Type B pancreatic cell (in vitro differentiated cells): ENCODE measurements at places on chromosomes 3 and 15. TPM values are rescaled to one million over a fixed set of nuclear protein-coding genes. Genes with fewer than 3 reads are reported as not detected.

Gene A4GNT
- total RNA-seq, result 0.34 TPM in 1 of 2 replicates, not detected in the other

Gene TOPAZ1
- total RNA-seq, result not detected in 2 replicates

Gene CP
- total RNA-seq, result 4.0 and 7.4 TPM in 2 replicates

- no peak for DNase-seq
Measured at GRCh38 chr15:58331560-58331912, 100.3 kb upstream of the LIPC start.

DNA sequence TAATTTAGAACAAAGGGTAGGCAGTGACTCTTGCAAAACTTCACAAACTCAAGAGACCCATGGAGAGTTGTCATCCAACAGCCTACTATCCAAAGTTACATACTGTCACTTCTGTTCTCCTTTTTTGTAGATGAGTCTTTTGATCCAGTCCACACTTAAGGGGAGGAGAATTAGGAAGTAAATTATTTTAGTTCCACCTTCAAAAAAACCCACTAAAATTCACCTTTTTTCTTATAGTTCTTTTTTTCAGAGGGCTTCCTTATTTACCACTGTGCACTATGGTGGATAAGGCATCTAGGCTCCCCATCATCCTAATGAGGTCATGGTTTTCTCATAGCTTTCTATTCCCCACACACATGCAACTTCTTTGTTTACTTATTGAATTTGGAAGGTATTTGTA is 8.6 kb upstream of the TCAIM start:
- DNase-seq, result no peak

- no peak for DNase-seq
Measured at GRCh38 chr3:25817638-25818037, 27.7 kb downstream of the OXSM start.

Gene INKA1
- total RNA-seq, result 0.45 and 6.7 TPM in 2 replicates

DNA sequence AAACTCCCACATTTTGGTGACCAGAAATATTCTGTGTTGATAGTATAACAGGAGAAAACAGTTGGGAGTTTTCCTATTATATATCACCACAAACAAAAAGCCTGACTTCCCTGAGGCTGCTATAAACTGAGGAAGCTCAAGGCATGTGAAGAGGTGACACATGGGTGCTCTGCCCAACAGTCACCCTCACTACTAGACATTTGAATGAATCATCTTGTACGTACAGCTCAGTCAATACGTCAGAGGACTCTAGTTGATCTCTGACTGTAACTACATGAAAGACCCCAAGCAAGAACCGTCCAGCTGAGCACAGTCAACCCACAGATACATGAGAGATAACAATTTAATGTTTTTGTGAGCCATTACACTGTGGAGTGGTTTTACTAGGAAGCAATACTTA is 338.3 kb upstream of the ATP11B start:
- DNase-seq, result no peak

Gene IMPG2
- total RNA-seq, result 0.43 and 0.53 TPM in 2 replicates

DNA sequence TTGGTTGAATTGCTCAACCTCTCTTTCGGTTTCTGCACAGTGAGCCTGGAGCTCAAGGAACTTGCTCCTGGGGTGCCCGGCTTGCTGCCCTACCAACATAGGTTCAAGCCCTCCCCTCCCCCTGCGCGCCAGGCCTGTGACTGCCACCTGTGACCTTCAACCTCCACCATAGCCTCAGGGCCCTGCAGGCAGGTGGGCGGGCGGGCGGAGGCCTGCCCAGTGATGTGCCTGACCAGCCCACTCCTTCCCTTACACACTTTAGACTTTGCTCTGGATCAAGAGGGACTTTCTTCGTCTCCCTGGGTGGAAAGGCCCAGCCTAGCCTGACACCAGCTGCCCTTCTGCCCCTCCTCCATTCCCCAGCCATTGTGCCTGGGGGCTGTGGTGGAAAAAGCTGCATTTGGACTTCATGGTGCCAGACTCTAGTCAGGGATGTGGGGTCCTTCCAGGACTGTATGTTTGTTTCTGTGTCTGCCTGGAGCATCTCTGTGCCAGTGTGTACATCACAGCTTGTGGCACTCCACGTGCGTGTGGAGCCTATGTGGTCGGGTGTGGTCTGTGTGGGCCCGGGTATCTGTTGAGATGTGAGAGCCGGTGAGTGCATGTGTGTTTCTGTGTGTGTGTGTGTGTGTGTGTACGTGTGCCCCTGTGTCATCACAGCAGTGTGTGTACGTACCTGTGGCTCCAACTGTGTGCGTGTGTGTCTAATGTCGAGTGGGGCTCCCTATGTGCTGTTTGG is 9.5 kb downstream of the PRKCD start:
- no peak for DNase-seq

Gene NKIRAS1
- total RNA-seq, result 8.0 and 10.8 TPM in 2 replicates

DNA sequence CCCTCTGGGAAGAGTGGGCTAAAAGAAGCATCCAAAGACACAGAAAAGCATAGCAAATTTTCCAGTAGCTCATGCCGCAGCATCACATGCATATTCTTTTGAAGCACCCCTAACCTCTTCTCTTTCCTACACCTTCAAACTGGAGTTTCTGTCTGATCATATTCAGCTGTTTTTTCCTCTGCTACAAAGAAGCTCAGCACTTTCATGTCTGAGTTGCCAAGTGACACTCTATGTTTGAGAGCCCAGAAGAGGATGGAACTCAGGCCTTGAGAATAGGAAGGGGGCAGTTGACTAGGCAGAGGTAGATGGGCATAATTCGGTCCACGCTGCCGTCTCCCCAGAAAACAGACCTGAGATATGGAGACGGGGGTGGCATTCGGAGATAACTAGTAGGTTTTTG is 489.6 kb upstream of the NR2F2 start:
- DNase-seq, result no peak

- DNase-seq, result no peak
Measured at GRCh38 chr3:153626158-153626557, 464.1 kb downstream of the RAP2B start.

Gene TLR9
- total RNA-seq, result 0.22 TPM in 1 of 2 replicates, not detected in the other

DNA sequence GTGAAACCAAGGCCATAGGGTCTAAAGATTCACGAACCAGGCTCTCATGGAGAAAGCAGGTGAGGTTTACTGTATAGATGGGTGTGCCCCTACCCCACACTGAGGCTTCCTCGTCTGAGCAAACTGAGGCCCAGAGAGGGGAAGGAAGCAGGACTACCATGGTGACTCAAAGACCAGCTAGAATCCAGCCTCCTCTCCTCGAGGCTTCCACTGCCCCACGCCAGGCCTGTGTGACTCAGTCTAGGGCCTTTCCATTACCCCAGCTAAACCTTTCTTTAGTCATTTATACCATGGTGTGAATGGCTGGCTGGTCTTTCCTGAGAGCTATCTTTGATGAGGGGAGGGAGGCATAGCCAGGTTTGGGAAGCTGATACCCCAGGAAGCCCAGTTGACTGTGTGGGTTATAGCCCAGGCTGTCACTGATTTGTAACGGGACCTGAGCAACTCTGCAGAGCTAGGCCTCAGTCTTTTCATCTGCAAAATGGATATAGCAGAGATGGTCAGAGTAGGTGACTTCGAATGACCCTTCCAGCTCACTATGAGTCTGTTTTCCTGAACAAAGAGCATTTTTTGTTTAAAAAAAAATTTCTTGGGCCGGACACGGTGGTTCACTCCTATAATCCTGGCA is 3.0 kb upstream of the RHO start:
- DNase-seq, result no peak

GRCh38 chr15:58528188-58528870 is 96.5 kb downstream of the LIPC start:
- no peak for DNase-seq

Gene PLCH1
- 2.0 and 7.6 TPM in 2 replicates for total RNA-seq

Gene LRRC49
- 6.7 and 13.4 TPM in 2 replicates for total RNA-seq

GRCh38 chr15:32998979-32999672 is 195.4 kb downstream of the FMN1 start:
- no peak for DNase-seq

- no peak for DNase-seq
Measured at GRCh38 chr15:39770748-39771689, 11.6 kb downstream of the FSIP1 start.

DNA sequence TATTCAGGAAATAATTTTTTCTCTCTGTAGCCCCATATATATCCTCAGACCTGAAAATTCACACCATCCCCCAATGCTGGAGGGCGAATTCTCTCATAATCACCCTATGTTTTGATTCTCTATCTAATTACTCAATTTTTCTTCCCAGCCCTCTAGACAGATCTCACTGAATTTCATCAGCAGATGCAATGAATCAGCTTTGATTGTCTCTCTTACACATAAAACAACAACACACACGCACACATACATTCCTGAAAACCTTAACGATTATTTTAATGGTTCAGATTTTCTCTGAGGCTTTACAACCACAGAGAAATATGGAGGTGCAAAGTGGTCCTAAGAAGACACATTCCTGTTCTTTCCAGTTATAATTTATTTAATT is 11.1 kb downstream of the RBMS3 start:
- no peak for DNase-seq

DNA sequence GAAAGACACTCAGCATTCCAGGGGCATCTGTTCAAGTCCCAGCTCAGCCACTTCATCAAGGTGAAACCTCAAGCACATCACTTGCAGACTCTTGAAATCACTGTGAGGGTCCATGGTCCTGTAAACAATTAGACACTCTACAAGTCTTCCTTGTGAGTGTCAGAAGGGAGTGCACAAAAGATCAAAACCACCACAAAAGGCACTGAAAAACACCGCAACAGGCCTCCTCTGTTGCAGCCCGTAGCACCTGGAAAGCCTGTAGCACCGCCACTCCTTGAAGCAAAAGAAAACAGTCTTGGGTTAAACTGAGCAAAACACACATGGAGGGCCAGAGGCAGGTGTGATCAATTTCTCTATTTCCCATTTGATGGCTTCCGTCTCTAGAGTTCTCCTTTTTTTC is 63.8 kb upstream of the SNRK start:
- DNase-seq, result no peak

- no peak for DNase-seq
Measured at GRCh38 chr15:66154581-66154980, 99.0 kb downstream of the MEGF11 start.

DNA sequence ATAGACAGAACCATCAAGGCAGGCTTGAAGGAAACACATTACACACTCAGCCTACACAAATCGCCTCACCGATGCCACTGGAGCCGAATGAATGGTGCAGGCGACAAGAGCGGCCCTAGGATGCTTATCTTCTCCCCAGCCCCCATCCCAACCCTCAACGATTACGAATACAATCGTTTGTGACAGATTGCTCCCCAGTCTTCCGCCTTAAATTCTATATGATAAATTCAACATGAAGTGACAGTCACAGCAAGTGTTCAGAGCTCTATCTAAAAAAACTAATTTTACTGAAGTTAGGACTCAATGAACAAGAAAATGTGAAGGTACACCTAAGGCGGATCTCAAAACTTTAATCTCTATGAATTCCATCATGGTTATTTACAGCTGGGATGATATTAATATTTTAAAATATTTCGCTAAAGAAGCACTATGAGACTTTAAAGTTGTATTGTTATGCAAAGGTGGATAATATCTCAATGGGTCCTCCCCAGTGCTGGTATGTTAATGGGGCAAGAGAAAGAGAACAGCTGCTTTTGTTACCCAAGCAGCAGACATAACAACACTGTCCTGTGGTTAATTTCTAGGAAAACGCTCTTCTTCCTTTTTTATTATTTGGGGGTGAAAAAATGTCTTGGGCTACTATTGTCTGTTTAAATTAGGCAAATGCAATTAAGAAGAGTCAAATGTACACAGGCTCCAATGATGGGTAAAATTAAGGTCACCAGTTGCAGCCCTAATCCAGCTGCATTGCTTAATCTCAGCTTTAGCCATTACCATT is 147.6 kb upstream of the NR2F2 start:
- DNase-seq, result no peak

Gene PAQR5
- 7.8 and 22.3 TPM in 2 replicates for total RNA-seq

DNA sequence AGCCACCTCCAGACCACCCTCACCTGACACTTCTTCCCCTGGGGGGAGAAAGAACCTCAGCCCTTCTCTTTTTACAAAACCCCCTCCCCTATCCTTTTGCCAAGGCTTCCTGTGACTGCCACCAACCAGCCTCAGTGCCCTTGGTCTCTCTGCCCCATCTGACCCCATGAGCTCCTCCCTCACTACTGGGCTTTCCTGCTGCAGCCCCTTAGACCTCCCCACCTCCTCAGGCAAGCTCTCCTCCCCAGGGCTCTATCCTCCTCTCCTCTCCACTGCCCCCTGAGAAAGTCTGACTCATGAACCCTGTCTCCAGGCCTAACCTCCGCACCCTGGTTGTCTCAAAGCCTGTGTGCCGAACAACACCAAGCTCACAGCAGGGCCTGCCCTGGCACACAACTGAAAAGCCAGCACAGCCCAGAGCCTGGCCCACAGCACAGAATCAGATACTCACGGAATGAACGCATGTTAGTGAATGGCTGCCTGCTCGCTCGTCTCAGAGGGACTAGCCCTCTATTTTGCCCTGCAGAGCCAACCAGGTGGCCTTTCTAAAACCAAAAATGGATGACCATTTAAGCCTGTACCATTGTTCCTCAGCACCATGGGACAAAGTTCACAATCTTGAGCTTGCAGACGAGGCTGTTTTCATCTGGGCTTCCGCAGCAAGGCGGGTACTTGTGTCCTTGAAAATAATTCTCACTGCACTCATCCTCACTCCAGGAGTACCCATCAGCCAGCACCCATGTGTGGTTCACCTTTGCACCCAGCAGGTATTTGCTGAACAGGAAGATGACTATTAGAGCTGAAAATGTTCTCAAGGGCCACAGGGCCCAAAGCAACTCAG is 1.7 kb downstream of the CHDH start:
- no peak for DNase-seq

DNA sequence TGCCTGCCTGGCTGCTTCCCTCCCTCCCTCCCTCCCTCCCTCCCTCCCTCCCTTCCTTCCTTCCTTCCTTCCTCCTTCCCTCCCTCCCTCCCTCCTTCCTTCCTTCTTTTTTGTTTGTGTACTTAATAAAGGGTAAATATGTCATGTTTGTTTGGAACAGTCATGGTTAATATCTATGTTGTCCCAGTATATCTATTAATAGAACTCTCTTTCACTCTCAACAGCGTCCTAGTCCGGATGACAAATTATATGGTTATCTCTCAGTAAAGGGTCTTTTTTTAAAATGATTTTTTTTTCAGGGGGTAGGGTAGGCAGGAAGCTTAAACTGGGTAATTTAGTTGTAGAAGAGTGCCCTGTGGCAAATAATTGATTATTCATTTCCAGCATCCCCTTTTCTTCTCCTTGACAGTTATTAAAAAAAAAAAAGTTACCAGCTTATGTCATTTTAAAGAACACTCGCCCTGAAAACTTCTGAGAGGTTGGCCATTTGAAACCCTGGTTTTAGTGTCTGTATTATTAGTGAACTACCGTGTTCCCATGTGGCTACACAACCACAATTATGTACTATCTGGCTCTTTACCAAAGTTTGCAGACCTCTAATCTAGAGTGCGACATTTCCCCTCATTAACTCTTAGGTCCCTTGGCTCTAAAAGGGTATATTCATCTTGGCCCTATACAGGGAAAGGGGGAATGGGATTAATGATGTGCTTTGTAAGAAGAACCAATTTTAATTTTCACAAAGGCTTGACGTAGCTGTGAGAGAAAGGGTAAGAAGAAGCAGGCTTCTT is 13.7 kb downstream of the TAGLN3 start:
- no peak for DNase-seq
